Progenitor cell of endocrine pancreas (in vitro differentiated cells): ENCODE measurements at places on chromosomes 2 and 18. TPM values are rescaled to one million over a fixed set of nuclear protein-coding genes. Genes with fewer than 3 reads are reported as not detected.

The TSPYL6 gene
- total RNA-seq = not detected in 2 replicates

The SH3BP4 gene
- total RNA-seq = 45.7 and 49.0 TPM in 2 replicates

The OTOF gene
- total RNA-seq = 0.11 and 0.22 TPM in 2 replicates

The GAL3ST2 gene
- total RNA-seq = 0.51 and 0.84 TPM in 2 replicates

The SLC14A1 gene
- 0.31 and 0.50 TPM in 2 replicates for total RNA-seq

The XIRP2 gene
- total RNA-seq = 0.12 and 0.13 TPM in 2 replicates

The TMEM17 gene
- 4.8 and 5.9 TPM in 2 replicates for total RNA-seq

The REV1 gene
- total RNA-seq = 45.6 and 53.7 TPM in 2 replicates

The IL36RN gene
- total RNA-seq = 0.13 TPM in 1 of 2 replicates, not detected in the other

GRCh38 chr2:173855661-173856060 lies 109.5 kb downstream of the SP3 start:
- no peak for DNase-seq

- no peak for DNase-seq
Observed at GRCh38 chr2:133418021-133418420, 150.2 kb downstream of the NCKAP5 start.

- DNase-seq = no peak
Observed at GRCh38 chr2:173666171-173666888, 298.8 kb downstream of the SP3 start.

- no peak for DNase-seq
Observed at GRCh38 chr2:129909651-129910418, 69.6 kb upstream of the RAB6C start.

DNA sequence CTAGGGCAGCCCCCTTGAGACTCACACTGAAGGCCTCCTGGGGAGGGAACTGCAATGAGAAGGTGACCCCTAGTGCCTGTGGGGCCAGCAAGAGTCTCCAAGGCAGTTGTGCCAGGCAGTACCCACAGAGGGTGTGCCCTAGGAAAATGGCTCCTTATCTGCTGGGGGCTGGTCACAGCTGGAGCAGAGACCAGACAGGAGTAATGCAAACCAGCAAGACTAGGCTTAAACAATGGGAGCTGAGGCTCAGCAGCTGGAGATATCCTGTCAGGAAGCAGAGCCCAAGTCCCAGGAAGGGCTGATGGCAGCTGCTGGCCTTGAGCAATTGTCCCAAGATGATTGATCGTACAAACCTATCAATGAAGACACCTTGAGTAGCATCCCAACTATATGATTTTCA lies 26.8 kb upstream of the E2F6 start:
- DNase-seq = no peak

- no peak for DNase-seq
Observed at GRCh38 chr2:136141510-136142149, 23.7 kb upstream of the CXCR4 start.

DNA sequence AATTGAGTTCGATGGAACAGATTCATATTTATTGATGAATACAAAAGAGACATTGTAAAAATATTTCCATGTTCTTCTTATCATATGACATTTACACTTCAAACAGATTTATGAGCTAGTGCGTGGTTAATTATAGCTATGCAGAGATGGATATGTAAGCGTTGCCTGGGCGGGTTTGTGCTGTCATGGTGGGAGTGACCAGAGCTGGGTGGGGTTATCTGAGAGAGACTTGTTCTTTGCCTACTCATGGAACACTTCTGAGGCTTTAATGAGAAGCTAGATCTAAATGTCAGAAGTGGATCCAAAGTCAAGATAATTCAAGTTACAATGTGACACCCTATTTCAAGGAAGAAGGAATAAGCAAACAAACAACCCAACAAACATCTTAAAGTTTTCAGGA lies 162.3 kb upstream of the ZEB2 start:
- no peak for DNase-seq

- DNase-seq = no peak
Observed at GRCh38 chr18:74734013-74734444, 136.4 kb downstream of the ZNF407 start.

GRCh38 chr18:23583071-23583865 lies 3.0 kb downstream of the NPC1 start:
- DNase-seq = no peak

DNA sequence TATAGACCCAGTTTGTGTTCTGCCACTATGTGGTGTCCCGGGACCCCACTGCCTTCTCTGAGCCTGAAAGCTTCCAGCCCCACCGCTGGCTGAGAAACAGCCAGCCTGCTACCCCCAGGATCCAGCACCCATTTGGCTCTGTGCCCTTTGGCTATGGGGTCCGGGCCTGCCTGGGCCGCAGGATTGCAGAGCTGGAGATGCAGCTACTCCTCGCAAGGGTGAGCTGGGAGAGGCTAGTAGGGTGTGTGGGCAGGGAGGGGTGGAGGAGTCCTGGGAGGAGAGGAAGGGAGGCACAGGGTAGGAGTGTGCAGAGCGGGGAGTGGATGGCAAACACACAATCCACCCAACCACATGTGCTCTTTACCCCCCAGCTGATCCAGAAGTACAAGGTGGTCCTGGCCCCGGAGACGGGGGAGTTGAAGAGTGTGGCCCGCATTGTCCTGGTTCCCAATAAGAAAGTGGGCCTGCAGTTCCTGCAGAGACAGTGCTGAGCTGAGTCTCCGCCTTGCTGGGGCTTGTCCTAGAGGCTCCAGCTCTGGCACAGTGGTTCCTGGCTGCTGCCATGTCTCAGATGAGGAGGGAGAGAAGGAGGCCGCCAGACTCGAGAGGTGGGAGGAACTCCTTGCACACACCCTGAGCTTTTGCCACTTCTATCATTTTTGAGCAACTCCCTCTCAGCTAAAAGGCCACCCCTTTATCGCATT lies 16.9 kb downstream of the PRKAG3 start:
- DNase-seq = no peak

- no peak for DNase-seq
Observed at GRCh38 chr18:57299931-57300330, 52.4 kb upstream of the ST8SIA3 start.

GRCh38 chr2:217512728-217513127 lies 490.1 kb downstream of the TNS1 start:
- no peak for DNase-seq

GRCh38 chr2:152395103-152395502 lies 60.1 kb downstream of the FMNL2 start:
- DNase-seq = no peak

DNA sequence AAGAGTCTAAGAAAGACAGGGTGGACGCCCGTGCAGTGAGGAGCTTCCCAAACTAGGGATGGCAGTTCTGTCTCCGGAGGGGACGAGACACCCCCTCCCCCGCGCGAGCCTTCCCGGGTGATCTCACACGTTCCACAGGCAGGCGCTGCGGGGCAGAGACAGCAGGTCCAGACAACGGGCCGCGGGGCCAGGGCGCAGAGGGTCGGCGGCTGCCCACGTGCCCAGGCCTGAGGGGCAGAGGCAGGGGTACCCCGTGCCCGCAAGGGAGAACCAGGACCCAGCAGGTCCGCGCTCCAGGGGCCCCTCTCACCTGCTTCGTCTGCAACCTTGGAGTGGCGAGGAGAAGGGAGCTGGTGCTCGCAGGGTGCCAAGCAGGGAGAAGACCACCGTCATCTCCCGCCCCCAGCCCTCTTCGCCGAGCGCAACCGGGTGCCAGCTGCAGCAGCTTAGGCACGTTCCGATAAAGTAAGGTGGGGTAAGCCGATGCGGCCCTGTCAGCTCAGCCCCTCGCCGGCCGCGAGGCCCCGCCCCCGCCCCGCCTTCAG lies at the start of gene GPR155:
Gene GPR155, minus strand, starts transcription at position 467 of the 545 bp plus-strand sequence. CDS start 5,073 bp downstream, outside the sequence.
- DNase-seq = peak; percentile 35

- DNase-seq = peak; percentile 33
Observed at GRCh38 chr2:24919506-24920097, 435 bp downstream of the ADCY3 start.

DNA sequence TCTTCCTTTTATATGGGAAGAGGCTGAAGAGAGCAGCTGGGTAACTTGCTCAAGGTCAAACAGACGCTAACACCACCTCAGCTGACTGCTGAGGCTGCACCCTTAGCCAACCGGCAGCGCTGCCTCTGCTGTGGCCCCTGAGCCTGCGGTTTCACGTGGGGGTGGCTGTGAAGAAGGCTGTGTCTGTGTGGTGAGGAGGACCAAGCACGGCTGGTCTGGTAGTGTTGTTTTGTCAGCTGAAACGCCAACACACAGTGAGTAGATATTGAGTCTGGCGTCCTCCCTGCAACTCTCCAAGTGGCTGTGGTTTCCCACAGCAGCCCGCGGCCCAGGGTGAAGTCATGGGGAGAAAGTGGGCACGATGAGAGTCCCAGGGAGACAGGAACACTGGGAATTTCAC lies 69.6 kb downstream of the THNSL2 start:
- DNase-seq = no peak

DNA sequence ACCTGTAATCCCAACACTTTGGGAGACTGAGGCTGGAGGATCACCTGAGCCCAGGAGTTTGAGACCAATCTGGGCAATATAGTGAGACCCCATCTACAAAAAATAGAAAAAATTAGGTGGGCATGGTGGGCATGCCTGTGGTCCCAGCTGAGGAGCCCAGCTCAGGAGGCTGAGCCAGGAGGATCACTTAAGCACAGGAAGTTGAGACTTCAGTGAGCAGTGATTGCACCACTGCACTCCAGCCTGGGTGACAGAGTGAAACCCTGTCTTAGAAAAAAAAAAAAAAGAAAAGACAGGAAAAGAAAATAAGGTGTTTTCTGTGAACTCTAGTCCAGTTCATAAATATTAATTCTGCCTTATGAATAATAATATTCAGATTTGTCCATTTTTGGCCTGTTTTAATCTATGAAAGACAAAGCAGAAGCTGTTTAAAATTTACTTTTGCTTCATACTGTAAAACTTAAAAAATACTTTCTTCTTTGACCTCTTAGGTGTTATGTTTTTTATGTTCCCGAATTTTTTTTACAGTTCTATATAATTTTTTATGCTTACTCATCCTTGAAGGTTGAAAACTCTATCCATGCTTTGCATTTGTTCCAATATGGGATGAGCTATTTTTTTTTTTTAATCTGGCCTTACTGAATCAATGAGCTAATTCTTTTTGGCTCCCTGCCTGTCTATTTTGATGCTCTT lies 8.4 kb upstream of the ANXA4 start:
- no peak for DNase-seq

DNA sequence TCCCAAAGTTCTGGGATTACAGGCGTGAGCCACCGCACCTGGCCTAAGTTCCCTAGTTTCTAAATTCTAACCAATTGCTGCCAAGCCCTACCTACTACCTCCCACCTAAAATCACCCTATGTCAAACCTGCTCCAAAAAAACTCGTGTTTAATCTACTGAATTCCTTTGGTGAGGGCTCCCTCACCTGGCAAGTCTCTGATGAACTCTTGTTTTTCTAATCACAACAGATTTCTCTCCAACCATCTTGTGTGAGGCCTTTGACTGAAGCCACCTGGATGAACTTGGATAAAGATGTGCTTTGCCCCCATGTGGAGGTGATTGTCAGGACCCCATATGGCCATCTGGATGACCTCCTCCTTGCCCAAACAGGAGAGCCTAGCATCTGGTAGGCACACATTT lies 17.4 kb upstream of the SLC35G4 start:
- no peak for DNase-seq

DNA sequence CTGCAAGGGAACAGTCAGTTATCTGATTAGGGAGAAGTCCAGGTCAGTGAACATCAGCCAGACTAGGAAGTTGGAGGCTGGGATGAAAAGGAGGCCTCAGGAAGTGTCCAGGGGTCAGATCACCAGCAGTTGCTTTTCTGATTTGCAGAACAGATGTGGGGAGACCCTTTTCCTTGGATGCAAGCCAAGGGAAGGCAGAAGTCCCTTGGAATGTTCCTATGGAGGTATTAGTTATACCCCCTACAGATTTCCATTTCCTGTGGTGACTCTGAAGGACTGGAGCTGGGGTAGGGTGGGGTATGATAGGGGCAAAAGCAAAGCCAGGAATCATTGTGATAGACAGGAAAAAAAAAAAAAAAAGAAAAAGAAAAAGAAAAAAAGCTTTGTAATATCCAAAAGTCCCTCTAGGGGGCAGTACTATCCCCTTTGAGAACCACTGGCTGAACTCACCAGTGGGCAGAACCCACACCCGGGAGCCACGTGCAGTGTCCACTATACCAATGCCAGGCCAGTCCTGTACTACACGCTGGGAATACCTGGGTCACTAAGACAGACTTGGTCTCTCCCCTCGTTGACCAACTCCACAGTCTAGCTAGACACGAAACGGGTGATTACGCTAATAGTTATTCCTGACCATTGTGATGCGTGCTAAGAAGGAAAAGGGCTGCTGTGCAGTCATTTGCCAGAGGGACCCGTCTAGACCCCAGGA lies 7.4 kb downstream of the DYSF start:
- DNase-seq = no peak

GRCh38 chr2:234587341-234588053 lies 90.6 kb upstream of the ARL4C start:
- DNase-seq = no peak

- DNase-seq = no peak
Observed at GRCh38 chr2:212595036-212595654, 56.5 kb upstream of the ERBB4 start.

- no peak for DNase-seq
Observed at GRCh38 chr2:79453918-79454317, 58.9 kb upstream of the CTNNA2 start.
